Neural crest cell (in vitro differentiated cells): ENCODE measurements at places on chromosomes 6 and 20. TPM values are rescaled to one million over a fixed set of nuclear protein-coding genes. Genes with fewer than 3 reads are reported as not detected.

DNA sequence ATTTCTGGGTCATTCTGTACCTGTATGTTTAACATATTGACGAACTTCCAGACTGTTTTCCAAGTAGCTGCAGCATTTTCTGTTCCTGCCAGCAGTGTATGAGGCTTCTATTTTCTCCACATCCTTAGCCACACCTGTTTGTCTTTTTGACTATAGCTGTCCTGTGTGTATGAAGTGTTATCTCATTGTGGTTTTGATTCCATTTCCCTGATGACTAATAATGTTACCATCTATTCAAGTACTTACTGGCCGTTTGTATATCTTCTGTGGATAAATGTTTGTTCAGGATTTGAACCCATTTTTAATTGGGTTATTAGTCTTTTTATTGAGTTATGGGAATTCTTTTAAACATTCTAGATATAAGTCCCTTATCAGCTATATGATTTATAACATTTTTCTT, 95.2 kb downstream of the JAG1 start:
- DNase-seq: no peak

- no peak for DNase-seq
These were observed 109.2 kb upstream of the RALGAPA2 start for GRCh38 chr20:20821484-20822260.

DNA sequence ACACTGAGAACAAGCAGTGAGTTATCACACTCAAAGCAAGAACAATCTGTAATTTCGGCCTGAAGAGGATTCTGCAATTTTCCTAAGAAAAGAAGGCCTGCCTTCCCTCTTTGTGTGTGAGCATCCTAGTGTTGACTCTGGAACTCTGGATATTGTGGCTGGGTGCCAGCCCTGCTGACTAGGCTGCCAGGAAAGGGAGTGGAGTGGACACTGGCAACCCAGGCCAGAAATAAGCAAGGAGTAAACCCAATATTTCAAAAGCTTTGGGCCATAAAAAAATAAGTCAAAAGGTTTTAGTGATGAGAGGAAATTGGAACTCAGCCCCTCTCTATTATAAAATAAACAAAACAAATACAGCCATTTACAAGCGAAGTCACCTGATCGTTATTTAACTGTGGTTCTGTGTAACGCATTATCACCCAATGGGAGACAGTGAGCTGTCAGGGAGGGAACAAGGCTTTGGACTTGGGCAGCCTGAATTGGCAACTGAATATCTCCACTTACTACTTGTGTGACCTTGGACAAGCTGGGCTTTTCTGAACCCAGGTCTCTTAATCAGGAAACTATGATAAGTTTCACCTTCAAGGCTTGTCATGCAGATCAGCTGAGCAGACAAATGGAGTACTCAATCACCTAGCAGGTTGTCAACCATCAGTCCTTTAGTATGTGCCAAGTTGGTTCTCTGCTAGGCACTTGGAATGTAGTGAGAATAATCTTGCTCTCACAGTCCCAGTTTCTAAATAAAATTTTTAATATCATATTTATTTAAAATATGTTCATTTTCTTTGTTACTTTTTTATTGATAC, 196.2 kb downstream of the PAX1 start:
- DNase-seq: no peak

GRCh38 chr20:62719250-62719935, 10.8 kb downstream of the NTSR1 start:
- DNase-seq: no peak

Gene SEMG1
- not detected in 2 replicates for total RNA-seq

- DNase-seq: no peak
These were observed 59.9 kb downstream of the HTR1B start for GRCh38 chr6:77403424-77403823.

- DNase-seq: no peak
These were observed 13.3 kb downstream of the ZSCAN31 start for GRCh38 chr6:28322661-28323060.

GRCh38 chr6:87660226-87660911, 41.7 kb downstream of the AKIRIN2 start:
- DNase-seq: no peak

- DNase-seq: no peak
These were observed 66.3 kb upstream of the DST start for GRCh38 chr6:56708810-56709597.
